Kasumi-1 (cell line): ENCODE measurements at places on chromosomes 5 and 9.

GRCh38 chr9:135088979-135089847 is 1.7 kb downstream of the OLFM1 start:
- DNase-seq, result no peak

GRCh38 chr9:76564297-76564696 is 105.3 kb downstream of the GCNT1 start:
- DNase-seq, result no peak

- DNase-seq, result no peak
Measured at GRCh38 chr9:131679261-131680020, 60.4 kb downstream of the RAPGEF1 start.

DNA sequence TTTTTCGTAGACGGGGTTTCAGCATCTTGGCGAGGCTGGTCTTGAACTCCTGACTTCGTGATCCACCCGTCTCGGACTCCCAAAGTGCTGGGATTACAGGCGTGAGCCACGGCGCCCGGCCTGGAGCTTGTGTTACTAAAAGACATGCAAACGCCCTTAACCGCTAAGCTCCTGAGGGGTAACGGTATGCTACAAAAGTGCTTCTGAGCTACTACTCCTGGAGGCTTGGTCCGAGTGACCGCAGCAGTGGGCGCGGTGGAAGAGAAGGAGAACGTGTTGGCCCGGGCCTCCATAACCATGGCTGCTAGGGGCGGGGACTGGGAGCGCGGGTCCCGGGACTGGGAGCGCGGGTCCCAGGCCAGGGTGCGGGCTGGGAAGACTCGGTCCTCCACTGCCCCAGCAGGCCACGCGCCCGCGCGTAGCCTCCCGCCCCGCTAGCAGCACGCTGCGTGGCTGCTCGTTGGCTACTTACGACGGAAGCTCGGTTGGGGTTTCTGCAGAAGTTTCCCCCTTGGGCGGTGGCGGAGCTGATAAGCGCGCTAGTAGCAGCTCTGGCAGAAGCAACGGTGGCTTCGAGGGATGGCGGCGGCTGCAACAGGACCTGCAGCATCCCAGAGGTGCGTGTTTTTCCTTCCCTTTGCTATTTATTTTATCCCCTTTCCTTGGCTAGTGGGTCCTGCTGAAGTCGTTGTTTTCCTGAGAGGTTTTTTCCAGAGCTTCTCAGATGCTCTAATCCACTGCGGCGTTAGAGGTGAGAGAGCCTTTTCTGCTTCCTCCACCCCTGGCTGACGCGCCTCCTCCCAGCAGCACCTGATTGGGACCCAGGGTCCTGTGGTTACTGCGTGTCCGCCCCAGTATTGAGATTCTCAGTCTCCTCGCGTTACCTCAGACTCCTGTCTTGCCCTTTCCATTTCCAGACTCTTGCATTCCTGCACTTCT is 69.2 kb upstream of the CCDC180 start:
- DNase-seq, result peak; percentile 84

GRCh38 chr5:137292461-137293027 is 206.6 kb downstream of the SPOCK1 start:
- DNase-seq, result no peak

GRCh38 chr9:4366591-4367330 is 66.9 kb upstream of the GLIS3 start:
- peak; percentile 23 for DNase-seq

- DNase-seq, result no peak
Measured at GRCh38 chr5:5598547-5599113, 176.2 kb downstream of the ICE1 start.

- no peak for DNase-seq
Measured at GRCh38 chr5:140221697-140222223, 46.8 kb downstream of the CYSTM1 start.

DNA sequence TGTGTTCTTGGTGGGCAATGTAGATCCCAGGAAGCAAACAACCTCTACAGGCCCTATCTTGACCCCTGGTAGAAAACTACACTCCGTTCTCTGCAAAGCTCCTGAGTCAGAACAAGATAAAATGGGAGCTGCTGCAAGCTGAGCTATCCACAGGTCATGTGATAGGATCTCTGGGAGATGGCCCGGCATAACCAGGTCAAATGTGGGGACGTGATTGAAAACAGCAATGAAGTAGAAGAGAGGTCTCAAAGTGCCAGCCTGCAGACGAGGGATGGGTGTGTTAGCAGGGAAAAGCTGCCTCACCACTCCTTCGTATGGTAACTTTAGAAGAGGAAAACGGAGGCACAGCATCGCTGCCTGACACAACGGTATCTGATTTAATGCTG is 25.0 kb downstream of the NRG2 start:
- DNase-seq, result no peak

GRCh38 chr5:59790376-59790775 is 103.2 kb downstream of the PDE4D start:
- no peak for DNase-seq

DNA sequence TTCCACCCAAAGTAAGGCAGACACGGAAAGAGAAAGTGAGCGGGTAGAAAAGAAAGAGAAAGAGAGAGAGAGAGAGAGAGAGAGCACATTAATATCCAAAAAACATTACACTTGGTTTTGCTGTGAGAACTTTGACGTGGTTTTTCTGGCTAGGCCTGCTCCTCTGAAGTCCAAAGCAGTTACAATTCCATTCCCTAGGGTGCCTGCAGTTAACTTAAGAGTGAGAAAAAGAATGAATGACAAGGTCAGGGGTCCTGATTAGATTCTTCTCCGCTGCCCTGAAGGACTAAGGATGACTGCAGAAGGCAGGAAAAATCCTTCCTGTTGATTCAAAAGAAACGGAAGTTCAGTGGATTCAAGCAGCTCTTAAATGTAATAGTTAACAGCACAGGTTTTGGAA is 589.8 kb downstream of the PRELID2 start:
- DNase-seq, result no peak
